Kidney tubule cell (primary cell): ENCODE measurements at places on chromosomes 1 and 21.

DNA sequence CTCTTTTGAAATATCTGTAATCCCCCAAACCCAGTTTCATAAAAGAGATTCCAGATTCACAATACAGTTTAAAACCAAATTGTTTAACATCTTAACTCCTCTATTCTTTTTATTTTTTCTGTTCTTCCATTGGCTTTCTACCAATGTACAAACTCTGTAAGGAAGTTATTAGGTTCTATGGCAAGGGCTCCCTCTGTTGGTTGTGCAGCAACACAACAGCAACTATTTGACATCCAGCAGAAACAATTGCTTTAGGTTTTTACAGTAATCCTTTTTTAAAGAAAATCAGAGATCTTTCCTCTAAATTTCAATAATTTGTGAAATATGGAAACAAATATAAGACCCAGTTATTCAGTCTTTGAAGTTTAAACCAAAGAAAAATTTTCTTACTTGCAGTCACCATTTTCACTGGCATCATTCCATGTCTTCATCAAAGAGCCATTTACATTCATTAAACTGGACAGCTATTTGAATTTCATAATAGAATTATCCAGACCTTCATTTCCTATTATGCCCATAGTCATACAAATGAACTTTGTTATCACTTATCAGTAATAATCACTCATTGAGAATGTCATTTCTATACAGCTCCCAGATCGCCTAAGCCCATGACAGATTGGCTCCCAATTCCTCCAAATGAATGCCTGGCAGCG lies 46.5 kb upstream of the RNF11 start:
- peak; percentile 63 for DNase-seq

DNA sequence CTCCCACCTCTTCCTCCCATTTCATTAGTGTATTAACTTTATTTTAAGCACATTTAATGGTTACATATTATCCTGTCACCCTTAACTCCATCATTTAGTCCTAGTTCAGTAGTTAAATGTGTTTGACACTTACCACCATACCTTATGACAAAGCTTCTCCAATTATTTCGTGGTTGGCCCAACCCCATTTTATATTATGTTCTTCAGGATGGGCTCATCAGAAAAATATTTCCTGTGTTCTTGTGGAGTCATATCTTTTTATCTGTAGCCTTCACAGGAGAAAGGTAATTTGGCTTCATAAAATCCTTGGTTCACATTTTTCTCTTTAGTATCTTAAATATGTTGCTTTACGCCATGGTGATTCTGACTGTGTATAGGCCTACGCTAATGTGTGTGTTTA lies 142.3 kb upstream of the COL6A1 start:
- DNase-seq = peak; percentile 46

DNA sequence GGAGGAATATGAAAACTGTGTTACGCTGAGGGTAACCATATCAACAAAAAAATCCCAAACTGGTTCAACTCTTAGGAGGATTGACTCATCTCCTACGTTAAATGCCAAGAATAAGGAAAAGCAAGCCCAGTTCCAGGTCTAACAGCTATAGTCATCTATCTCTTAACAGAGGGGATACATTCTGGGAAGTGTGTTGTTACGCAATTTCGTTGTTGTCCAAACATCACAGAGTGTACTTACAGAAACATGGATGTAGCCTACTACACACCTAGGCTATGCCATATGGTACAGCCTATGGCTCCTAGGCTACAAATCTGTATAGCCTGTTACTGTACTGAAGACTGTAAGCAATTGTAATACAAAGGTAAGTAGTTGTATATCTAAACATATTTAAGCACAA lies 23.2 kb upstream of the LRRC52 start:
- no peak for DNase-seq

- DNase-seq = no peak
These were observed 11.7 kb downstream of the RHOC start for GRCh38 chr1:112695276-112695675.

GRCh38 chr1:27099135-27099586 lies 55.8 kb downstream of the SLC9A1 start:
- peak; percentile 6 for DNase-seq

DNA sequence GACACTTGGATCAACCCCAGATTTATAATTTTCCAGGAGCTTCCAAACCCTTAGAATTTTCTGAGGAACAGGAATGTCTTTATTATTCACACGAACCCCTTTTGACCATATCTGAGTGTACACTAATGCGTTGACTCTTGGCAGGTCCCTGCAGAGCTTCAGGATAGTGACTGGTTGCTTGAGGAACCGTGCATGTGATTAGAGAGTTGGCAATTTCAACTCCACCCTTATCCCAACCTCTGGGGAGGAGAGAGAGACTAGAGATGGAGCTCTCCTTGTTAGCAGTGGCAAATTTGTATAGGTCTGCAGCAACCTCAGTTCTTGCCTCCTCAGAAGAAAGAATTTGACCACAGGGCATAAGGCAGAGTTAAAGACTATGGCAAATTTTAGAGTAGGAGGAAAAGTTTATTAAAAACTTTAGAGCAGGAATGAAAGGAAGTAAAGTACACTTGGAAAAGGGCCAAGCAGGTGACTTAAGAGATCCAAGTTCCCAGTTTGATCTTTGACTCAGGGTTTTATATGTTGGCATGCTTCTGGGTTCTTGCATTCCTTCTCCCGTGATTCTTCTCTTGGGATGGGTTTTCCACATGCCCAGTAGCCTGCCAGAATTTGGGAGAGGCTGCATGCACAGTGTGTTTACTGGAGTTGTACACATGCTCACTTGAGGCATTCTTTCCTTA lies 93.8 kb upstream of the ETV3 start:
- no peak for DNase-seq

GRCh38 chr1:20848162-20848561 lies 61.1 kb upstream of the HP1BP3 start:
- no peak for DNase-seq

DNA sequence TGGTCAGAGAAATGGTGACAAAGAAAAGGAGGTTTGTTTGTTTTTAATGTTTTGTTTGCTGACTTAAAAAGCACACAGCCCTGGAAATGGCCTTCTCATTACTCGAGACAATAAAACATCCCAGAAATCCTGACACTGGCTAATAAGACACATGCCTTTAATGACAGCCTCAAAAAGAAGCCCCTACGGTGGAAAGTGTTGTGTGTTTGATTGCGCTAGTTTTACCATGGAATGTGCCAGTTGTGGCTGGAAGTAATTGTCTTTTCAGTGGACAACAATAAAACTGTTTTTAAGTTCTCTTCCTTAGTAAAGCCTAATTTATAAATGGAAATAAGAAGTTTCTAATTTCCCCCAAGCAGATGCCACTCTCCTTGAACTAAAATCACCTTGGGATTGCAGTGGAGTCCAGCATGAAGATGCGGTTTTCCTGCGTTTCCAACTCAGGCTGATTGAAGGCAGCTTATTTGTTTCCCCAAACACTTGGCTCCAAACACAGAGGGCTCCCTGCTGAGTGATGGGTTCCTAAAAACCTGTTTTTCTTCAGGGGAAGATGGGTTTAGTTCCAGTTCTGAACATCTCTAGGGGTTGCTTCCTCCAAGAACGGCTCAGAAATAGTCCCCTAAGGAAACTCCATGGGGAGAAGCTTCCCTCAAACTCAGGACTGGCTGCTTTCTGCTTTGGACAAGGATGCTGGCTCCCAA lies 54.3 kb downstream of the CD247 start:
- DNase-seq = no peak

GRCh38 chr1:43481491-43481890 lies 27.8 kb upstream of the HYI start:
- DNase-seq = no peak

GRCh38 chr1:33036051-33036525 lies 595 bp downstream of the AK2 start:
- DNase-seq = peak; percentile 58

DNA sequence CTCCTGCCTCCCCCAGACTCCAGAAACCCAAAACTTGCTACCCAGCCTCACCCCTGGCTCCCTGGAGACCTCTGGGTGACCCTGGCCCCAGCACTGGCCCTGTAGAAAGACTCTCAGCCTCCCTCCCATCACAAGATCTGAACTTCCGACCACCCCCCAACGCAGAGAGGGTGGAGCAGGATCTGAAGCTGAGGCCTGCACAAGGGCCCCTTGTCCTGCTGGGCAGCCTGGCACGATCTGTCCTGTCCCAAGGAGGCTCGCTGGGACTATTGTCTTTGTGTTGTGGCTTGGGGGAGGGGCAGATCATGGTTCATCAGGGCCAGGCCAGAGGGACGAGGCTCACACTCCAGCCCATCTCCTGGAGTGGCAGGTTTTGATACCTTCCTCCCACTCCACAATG lies 20.0 kb downstream of the PHLDA3 start:
- no peak for DNase-seq

DNA sequence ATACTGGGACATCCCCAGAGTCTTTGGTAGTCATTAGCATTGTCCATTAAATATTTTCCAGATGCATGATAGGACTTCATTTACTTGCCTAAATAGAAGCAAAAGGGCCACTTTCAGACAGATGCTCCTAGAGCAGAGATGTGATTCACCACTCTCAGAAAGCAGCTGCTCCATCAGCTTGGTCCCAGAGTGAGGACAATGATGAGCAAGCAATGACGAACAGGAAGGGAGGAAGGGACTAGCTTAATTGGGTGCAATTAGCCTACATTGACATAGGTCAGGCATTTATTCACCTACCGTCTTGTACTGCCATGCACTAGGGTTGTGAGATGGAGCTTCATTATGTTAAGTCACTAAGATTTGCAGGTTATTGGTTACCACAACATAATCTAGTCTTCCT lies 85.1 kb upstream of the PLXNA2 start:
- no peak for DNase-seq
